ENCODE measurements at places on chromosomes 4 and X.

DNA sequence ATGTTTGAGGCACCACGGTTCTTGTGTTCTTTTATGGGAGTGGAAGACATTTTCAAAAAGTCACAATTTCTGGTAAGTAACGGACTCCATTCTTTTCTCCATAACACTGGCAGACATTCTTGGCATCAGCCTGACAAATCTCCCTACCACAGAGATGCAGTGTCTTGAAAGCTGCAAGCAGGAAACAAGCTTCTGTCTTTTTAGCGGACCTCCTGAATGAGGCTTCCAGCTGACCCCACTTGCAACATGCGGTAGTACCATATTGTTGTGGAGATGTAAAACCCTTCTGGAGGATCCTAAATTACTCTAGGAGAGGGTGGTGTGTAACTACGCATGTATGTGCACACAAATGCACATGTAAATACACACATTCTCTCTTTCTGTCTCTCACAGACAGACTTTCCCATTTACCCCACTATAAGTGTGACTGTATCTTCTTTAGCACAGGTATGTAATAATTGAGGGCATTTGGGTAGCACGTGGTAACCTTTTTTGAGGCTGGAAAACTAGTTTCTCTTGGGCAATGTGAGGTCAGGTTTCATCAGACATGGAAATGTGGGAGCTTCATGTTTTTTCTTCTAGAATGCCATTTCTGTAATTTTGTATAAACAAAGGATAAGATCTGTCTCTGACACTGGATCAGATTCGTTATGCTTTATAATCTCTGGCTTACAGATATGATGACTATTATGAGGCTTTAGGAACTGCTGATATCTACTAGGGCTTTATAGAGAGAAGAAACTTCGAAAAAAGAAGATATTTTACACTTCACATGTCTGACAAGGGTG, 130.1 kb downstream of the MGST2 start:
- no peak for DNase-seq

DNA sequence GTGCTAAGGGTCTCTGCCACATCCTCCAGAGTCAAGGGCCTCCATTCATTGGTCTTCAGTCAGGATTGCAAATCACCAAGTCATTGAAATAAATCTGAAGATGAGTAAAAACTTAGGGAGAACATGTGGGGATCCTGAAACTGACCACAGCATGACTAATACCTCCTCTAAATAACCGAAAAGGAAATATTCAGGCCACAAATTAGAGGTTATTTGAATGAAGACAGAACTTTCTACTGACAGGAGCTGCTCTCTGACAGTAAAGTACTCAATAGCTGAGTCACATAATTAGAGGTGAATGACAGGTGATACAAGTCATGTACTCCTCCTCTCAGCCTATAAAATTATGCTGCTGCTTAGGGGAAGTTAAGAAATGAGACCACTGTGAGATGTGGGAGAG, 240.2 kb upstream of the F9 start:
- no peak for DNase-seq

DNA sequence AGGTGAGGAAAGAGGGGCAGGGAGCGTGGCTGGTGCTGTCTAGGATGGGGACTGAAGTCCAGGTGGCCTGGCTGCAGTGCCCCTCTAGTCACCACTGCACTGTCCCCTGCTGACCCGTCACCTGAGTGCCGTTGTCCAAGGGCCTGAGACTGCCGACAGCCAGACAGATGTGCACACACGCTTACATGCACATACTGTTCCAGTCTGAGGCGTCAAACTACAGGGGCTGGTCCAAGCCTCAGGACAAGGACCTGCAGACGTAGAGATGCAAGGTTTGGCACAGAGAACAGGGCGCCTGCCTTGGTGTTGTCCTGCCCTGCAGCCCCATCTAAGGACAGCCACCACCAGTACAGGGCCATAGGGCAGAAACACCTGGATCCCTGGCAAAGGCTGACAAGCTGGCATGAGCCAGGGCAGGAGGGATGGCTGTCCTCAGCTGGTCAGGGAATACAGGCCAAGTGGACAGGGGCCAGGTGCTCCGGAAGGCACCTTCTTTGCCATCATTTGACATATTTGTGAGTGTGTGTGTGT, 1.7 kb downstream of the SLC2A9 start:
- DNase-seq = no peak

GRCh38 chr4:86757468-86757867, 91.7 kb downstream of the SLC10A6 start:
- no peak for DNase-seq

GRCh38 chrX:37926700-37927099, 79.3 kb upstream of the DYNLT3 start:
- no peak for DNase-seq

DNA sequence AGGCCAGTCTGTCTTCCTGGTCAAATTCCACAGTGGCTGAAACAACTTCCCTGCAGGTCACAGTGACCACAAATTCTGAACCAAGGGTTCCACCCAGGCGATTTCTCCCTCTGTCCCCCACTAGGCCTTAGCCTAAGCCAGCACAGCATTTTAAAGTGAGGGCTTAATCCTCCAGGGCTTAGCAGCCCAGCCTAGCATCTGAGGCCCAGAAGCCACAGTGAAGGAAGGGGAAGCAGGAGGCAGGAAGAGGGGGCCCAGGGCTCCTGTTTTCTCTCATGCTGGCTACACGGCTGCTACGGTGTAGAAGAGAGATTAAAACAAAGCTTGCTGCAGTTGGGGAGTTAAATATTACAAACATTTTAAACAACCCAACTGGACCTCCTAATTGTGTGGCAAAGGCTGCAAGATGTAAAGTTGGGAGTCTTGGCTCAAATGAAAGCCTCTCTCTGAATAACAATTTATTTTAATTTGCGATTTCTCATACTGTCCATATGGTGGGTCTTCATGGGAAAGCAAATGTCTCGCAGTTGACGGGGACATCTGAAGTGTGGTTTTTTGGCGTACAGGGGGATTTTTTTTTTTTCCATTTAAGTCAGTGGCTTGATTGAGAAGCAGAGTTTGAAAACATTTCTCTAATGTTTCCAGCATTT, 170.8 kb upstream of the RAI2 start:
- no peak for DNase-seq

- no peak for DNase-seq
Measured at GRCh38 chrX:54181202-54181953, 1.7 kb downstream of the FAM120C start.

- DNase-seq = no peak
Measured at GRCh38 chr4:77145842-77146185, 11.2 kb upstream of the CCNG2 start.

DNA sequence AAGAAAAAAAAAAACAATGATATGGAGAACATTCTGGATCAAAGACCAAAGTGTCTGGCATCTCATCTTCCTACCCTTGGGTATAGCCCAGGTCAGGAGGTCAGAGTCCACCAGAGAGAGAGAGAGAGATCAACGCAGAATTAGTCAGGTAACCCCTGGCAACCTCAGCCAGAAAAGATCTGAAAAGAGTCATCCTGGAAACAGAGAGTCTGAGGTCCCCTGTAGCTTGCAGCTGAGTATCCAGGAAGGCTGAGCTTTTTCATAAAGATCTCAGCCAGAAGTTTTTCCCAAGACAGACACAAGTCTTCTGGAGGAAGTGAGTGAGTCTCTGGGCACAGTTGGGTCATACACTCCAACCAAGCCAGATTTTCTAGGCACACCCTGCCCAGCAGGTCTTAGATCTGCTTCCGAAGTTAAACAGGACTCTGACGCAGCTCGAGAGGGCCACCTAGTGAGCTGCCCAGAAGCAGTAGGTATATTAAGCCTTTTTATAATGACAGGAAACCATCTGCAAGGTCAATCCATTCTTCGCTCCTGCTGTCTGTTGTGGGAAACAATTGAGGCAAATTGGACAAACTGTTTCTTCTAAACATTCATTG, 35.7 kb downstream of the ACE2 start:
- DNase-seq = no peak

All from activated naive CD4-positive, alpha-beta T cell treated with anti-CD3 and anti-CD28 coated beads, Interleukin-2, amount 50 U/mL, for 72 hours (primary cell).